ENCODE measurements at places on chromosomes 11 and 22.

- no peak for DNase-seq
Observed at GRCh38 chr11:113952070-113952469, 22.8 kb upstream of the HTR3A start.

DNA sequence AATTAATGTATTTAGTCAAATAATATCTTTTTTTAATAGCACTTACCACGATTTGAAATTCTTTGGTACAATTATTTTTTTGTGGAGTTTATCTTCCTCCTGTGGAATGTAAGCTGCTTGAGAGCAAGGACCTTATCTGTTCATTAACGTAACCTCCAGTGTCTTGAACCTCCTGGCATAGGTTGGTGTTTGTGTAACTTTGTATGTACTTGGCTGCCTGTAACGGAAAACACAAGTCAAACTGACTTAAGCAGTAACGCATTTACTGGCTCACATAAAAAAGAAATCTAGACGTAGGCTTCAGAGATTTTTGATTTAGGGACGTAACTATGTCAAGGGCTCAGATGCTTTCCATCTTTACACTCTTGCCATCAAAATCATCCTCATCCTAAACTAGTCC lies 56.1 kb downstream of the ARHGEF12 start:
- no peak for DNase-seq

GRCh38 chr11:129700701-129701100 lies 114.9 kb upstream of the TMEM45B start:
- DNase-seq, result no peak

DNA sequence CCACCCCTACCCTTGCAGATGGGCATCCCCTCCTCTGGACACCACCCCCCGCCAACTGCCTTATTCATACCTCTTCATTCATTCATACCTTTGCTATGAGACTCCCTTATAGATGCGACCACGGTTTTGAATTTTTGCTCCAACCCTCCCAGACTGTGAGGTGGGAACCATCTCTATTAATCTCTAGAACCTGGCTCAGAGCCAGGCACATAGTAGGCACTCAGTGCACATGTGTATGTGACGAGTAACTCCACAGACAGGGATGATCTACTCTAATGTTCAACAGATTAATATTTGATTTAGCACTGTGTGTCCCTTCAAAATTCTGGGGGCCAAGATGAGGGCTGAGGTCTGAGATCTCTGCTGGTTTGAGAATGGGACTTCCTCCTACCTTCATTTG lies 220.4 kb downstream of the ST3GAL4 start:
- no peak for DNase-seq

GRCh38 chr11:35735411-35735810 lies 72.8 kb downstream of the TRIM44 start:
- DNase-seq, result no peak

DNA sequence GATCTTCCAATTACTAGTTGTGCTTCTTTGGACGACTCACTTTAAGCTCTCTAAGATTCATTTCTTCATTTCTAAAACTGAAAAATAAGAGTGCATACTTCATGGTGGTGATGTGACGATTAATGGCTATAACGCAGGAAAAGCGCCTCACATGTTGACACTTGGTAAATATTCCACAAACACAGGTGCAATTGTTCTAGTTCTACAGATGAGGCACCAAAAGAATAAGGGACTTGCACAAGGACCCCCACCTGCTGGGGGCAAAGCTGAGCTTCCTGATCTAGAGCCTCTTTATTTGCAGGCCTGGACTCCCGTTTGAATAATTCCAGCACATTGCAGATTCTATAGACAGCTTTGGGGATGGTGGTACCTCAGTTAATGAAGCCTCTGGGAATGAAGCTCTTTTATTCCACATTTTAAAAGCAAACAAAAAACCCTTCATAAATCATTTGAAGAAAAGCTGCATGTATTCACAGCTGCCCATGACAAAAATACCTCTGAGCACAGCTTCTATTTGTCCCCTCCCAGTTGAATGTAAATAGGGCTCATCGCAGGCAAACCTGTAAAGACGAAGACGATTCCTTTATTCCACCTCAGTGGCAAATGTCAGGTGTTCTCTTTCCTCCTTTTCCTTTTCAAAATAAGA lies 14.9 kb upstream of the CADM1 start:
- DNase-seq, result no peak

GRCh38 chr11:124277207-124277606 lies 21.0 kb downstream of the OR8G5 start:
- no peak for DNase-seq

GRCh38 chr22:30649430-30650007 lies 13.9 kb downstream of the SLC35E4 start:
- DNase-seq, result no peak

Measured in stimulated activated naive CD4-positive, alpha-beta T cell (primary cell).